ENCODE measurements at places on chromosomes 2 and 18.

DNA sequence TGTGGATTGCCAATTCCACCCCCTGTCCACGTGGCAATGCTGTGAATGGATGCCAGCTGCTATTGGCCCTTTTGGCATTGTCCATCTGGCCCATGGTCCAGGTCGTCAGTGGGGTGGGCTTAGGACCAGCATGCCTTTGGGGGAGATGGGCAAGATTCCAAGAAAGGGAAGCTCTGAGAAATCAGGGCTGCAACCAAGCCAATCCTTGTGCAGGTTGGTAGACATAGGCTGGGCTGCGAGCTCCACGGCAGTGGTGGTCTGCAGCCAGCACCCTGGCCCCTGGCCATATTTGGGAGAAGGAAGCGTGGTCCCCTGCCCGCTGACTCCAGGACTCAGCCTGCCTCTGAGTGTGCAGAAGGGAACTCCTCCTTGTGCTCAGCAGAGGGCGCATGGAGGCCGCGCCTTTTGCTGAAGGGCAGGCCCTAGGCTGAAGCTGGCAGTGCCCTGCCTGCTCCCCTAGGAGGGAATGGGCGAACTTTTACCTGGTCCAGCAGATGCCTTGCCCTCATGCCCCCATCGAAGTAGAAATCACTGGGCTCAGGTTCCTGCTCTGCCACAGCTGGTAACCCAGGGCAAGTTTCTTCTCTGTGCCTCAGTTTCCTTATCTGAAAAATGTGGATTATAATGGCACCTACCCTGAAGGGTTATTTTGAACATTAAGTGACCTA, 5.4 kb downstream of the SPR start:
- peak; percentile 88 for DNase-seq

- DNase-seq = no peak
Observed at GRCh38 chr2:42954227-42954962, 162.0 kb upstream of the HAAO start.

GRCh38 chr2:239697399-239698164, 296.8 kb upstream of the HDAC4 start:
- no peak for DNase-seq

- DNase-seq = no peak
Observed at GRCh38 chr2:152456262-152456661, 121.3 kb downstream of the FMNL2 start.

DNA sequence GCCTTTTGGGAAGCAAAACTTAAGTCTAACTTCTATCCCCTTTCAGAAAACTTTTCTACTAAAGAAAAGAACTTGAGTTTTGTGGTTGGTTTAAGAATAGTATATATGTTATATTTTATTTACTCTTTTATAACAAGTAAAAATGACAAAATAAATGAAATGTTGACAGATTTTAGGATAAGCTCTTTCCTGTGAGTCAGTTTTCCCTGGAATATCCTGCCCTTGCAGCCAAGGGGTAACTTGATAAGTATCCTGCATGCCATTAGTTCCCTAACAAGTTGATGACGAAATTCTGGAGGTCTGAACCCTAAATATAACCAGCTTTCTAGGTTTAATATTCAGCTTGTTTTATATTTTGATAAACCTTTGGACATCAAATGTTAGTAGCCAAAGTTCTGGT, 7.3 kb upstream of the HTR2B start:
- no peak for DNase-seq

GRCh38 chr2:173539615-173540014, 184.9 kb downstream of the CDCA7 start:
- no peak for DNase-seq
